Stimulated activated CD8-positive, alpha-beta memory T cell treated with anti-CD3 and anti-CD28 coated beads, Interleukin-2, amount 100 ng/mL, for 1 hour (primary cell): ENCODE measurements at places on chromosomes 6 and 20.

GRCh38 chr6:147559006-147559405 is 50.5 kb downstream of the SAMD5 start:
- DNase-seq = no peak

- DNase-seq = no peak
These were observed 195.5 kb downstream of the RIMS1 start for GRCh38 chr6:72081871-72082270.

GRCh38 chr20:45985573-45985972 is 13.6 kb upstream of the ZNF335 start:
- DNase-seq = no peak

GRCh38 chr20:53454675-53455276 is 138.9 kb downstream of the ZNF217 start:
- DNase-seq = no peak
